Activated T-cell treated with anti-CD3 and anti-CD28 coated beads, Interleukin-2, amount 50 U/mL, for 48 hours (primary cell): ENCODE measurements at places on chromosomes 4 and X.
A peak's percentile ranks its signal among the peaks of the same experiment; 100 is the strongest.

- DNase-seq = no peak
Observed at GRCh38 chr4:122882857-122883735, 39.3 kb downstream of the NUDT6 start.

DNA sequence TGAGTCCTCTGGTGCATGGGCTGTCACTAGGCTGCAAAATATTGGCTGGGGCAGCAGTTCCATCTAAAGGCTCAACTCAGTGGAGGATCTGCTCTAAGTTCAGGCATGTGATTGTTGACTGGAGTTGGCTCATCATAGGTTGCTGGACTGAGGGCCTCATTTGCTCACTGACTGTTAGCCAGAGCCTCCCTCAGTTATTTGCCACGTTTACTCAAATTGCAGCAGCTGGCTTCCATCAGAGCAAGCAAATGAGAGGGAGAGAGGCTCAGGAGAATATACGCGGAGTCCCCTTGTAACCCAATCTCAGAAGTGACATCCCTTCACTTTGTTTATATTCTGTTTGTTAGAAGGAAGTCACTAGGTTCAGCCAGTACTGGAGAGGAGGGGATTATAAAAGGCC lies 54.1 kb downstream of the BMP3 start:
- DNase-seq = no peak

DNA sequence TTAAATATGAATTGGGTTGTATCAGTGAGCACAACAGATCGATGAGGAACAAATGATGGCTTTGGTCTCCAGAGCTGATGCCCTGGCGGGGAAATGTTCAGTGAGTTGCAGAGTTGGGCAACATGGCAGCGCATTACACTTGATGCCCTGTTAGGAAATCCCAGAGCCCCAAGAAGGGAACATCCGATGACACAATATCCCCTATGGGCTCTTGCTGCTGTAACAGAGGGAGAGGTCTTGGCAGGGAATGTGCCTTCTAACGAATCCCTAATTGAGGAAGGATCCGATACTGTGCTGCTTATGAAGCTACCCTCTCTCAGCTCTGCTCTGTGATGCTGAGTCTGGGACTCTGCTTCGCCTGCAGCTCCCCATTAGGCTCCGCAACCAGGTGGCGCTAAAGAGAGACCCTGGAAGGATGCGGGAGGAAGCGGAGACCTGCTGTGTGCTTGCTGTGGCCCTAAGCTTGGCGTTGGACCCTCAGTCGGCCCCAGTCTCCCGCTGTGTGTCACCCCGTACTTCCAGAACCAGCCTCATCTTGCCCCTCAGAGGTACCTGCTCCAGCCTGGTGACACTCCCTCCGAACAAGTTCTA lies 38.9 kb downstream of the PDHA1 start:
- DNase-seq = peak; percentile 73

DNA sequence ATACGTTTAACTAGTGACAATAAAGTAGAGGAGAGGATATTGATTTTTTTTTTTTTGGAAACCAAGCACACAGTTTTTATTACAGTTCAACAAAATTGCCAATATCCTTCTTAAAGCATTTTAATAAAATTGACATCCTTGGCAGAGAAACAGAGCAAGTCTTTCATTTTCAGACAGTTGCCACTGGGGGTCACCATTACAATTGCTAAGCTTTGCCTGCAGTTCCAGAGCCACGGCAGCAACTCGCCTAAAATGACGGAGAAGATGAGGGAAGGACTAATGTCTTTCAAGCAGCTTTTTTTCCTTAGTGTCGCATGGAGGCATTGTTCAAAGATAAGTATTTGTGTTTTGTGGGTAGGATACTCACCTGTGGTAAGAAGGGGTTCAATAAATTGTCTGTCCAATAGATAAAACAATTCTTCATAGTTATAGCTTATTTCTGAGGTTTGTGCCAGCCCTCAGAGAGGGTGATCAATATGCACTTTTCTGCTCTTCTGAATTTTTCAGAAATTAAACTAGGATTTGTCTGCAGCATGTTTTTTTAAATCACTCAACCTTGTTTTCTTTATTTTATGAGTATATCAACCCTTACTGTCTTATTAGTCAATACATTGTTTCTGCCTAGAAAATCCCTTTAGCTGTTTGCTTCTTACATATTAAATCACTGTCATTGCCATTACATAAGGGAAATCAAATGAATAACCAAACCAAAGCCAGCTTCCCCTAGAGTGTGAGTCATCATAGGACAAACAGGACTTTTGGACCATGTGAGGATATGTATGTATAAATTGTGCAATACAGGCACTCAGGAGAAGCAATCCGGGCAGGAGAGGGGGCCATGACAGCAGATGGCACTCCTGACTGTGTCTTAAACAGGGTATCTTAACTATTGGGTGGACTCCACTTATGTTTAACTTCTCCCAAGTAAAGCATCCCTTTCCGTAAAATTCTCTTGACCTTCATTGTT lies 508.1 kb upstream of the ARX start:
- DNase-seq = peak; percentile 14

DNA sequence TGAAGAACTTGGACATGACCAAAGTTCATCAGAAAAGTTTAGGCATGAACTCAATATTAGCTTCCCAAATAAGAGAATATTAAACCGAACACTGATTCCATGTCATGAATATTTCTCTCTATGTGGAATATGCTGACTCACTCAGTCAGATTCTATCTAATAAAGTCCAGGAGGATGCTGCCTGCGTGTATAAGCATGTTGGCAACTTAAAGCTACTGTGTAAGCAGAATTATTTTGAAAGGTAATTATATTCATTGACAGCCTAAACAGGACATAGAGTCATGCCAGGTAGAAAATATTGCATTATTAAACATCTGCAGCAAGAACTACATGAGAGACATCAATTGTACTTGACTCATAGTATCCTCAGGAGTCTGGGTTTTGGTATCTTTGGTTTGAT lies 367.9 kb upstream of the SPOCK3 start:
- DNase-seq = no peak

DNA sequence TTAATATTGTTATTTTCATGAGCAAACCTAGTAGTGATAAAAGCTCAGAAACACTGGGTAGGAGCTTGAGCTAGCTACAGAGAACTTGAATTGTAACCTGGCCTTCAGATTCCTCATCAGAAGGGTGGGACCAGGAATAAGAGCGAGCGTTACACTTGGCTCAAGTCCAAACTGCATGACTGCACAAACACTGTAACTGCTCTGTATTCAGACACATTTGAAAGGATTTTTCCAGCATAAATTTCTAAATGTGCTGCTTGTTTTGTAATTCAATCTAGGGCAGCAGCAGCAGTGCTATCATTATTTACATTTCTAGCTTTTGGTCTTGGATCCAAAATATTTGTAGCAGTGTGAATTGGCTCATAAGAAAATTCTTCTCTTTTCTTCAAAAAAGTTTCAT lies 133.0 kb upstream of the TMLHE start:
- no peak for DNase-seq

GRCh38 chrX:55715847-55716246 lies 1.7 kb upstream of the RRAGB start:
- DNase-seq = no peak

- no peak for DNase-seq
Observed at GRCh38 chr4:6898763-6899162, 10.9 kb upstream of the TBC1D14 start.

DNA sequence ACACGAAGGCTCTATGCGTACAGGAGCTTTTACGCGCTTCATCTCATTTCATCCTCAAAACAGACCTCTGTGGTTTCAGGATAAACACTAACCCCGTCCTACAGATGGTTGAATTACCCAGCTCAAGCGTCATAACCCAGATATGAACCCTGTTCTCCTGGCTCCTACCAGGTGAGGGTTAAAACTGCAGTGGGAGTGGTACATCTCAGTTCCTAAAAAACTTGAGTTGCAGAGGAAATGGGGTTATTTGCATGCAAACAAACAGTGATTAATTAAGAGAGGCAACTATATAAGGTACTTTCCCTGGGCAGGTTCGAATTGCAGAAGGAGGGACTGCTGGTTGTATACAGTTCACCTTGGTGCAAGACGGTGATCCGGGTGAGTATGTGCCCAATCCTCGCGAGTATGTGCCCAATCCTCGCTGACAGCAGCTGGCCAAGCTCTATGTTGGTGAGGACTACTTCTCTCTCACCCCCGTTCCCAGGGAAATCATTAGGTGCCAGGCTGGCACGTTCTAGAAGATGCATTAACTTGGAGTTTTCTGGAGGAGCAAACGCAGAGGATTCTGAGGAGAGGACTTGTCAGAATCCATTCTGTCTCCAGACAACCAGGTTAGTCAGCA lies 72.6 kb downstream of the FHDC1 start:
- DNase-seq = no peak

DNA sequence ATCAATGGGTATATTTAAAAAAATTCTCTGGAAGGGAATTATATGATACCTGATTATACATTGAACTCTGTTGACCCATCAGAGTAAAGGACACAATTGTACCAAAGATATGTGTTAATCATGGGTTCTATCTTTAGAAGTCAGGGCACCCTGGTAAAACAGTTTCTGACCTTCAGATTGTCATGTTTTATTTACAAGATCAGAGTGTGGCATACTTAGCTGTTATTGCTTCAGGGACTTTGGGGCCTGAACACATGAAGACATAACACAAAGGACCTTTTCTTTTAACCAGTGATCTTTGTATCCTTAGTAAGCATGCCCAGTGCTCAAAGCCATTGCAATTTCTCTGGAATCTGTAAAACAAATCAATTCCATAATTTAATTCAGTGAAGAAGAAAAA lies 204.8 kb upstream of the RPS6KA3 start:
- no peak for DNase-seq
